ENCODE measurements at places on chromosomes 5 and 9.

DNA sequence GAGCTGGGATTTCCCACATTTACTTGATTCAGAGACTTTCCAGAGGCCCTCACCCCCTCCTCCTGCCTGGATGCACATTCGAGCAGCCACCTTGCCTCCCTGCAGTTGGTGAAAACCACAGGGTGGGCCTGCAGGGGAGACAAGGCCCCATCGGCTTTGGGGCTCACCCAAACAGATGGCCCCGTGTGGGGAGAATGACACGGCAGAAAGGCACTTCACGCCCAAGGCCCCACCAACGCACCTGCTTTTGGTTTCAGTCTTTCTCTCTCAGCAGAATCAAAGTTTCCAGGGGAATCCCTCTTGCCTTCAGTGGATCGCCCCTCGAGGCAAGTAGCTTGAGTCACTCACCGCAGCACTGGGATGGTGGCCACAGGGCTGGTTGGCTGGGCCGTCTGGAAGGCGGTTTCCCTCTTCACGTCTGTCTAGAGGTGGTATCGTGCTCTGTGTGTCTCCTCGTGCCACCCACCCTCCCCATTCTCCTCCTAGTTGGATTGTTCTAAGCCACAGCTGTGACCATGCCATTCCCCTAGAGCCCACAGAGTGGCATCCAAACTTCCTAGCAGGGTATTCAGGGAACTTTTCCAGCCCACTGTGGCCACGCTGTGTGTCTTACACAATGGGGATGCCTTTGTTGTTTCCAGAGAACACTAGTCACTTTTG, 31.8 kb downstream of the SEC61B start:
- DNase-seq = no peak

DNA sequence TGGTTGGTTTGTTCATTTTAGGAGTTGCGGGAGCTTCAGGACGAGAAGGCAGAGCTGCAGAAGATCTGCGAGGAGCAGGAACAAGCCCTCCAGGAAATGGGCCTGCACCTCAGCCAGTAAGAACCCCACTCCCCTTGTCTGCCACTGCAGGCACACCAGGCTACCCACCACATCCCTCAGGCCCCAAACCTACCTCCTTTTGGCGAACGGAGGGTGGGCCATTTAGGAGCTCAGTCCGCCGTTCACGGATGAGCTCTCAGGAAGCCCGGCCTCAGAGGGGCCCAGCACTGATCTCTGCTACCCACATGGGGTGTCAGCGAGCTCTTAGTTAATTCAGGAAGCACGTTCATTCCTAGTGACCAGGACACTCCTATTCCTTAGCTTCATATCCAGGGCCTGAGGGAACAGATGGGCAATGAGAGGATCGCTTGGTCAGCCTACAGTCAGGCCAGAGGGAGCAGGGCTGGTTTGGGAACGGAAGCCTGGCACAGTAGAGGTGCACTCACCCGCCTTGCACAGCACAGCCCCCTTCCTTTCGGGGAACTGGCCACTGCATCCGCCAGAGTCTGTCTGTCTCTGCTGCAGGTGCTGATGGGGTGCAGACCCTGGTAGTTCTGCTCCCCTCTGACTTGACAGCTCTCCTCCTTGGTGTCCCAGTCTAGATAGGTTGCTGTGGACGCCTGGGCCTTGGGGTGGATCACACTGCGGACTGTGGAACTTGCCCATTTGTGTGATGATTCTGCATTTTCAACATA, 21.4 kb downstream of the HNRNPH1 start:
- no peak for DNase-seq

- no peak for DNase-seq
Observed at GRCh38 chr5:120072068-120072761, 391.9 kb upstream of the PRR16 start.

DNA sequence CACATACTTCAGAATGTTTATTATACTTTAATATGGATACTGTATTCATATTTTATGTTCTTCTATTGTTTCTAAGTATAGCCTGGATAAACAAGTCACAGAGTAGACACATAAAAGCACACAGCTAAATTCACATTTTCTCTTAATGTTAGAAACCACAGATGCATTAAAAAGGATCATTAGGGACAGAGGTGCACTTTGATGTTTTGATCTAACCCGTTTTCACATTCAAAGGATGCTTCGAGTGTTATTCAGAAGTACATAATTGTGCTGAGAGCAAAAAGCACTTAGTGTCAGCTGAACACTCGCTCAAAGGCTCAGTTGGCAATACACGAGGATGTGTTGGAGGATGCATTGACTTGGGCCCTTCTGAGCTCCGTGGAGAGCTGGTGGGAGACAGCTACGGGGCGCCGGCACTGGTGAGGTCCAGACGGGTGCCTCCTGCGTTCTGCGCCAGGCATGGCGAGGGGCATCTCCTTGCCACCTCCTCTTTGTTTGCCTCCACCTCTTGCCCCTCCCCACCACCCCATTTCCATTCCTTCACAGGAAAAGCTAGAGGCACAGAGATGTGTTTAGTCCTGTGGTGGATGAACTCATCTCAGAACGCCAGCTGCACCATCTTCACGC, 35.5 kb downstream of the MED10 start:
- peak; percentile 91 for DNase-seq

DNA sequence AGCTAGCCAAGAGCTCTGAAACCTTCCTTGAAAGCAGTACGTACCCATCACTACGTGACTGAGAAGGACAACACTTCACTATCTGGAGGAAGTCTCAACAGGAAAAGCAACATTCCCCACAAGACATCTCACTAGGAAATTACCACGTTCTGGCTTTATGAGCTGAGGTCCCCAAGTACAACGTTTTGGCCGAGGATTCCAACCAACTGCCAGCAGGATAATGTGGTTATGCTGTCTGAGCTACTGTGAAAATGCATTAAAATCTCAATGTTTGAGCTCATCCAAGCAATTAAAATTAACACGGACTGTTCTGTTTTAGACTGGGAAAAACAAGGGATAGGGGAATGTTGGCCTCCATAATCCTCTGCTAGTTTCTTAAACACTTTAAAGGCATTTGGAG, 16.4 kb downstream of the MED27 start:
- DNase-seq = no peak

GRCh38 chr5:173793648-173794548, 94.3 kb upstream of the CPEB4 start:
- no peak for DNase-seq

- no peak for DNase-seq
Observed at GRCh38 chr9:100084128-100084453, 14.7 kb downstream of the ERP44 start.

DNA sequence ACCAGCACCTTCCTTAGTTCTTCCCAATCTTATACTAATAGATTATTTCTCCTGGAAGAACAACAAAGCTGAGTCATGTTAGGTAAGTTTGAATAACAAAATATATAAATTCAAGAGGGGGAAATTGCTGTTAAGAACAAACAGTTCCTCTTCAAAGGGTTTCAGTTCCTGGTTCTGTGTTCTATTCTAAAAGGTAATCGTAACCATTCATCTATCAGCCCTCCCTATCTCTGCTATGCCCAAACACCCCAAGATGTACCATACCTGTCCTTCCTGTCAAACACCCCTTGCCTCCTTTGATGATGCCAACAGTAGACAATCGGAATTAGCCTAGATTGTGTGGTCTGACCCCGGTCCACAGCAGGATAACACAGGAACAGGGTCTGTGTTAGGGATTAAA, 4.2 kb upstream of the RNF180 start:
- DNase-seq = no peak

- no peak for DNase-seq
Observed at GRCh38 chr5:133081703-133082102, 29.9 kb downstream of the HSPA4 start.

GRCh38 chr9:20030671-20031070, 241.8 kb upstream of the SLC24A2 start:
- no peak for DNase-seq

- DNase-seq = no peak
Observed at GRCh38 chr5:107885601-107886000, 214.9 kb upstream of the EFNA5 start.

DNA sequence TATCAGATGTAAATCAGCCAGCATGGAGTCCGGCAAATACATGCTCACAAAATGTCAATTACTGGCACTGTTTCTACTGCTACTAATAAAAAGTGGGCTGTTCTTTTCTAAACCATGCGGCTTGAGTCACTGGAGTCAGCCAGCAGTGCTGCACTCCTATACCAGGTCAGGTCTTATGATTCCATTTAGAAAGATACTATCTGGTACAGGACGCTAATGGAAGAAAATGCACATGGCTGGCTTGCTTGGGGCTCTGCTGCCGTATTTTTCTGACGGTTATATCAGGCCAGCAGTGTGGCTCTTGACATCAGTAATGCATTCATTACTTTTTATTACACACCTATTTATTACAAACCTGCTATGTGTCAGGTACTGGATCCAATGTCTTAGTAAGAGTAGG, 74.3 kb downstream of the NDFIP1 start:
- no peak for DNase-seq

- DNase-seq = no peak
Observed at GRCh38 chr5:105563842-105564241, 2001.3 kb upstream of the NUDT12 start.

DNA sequence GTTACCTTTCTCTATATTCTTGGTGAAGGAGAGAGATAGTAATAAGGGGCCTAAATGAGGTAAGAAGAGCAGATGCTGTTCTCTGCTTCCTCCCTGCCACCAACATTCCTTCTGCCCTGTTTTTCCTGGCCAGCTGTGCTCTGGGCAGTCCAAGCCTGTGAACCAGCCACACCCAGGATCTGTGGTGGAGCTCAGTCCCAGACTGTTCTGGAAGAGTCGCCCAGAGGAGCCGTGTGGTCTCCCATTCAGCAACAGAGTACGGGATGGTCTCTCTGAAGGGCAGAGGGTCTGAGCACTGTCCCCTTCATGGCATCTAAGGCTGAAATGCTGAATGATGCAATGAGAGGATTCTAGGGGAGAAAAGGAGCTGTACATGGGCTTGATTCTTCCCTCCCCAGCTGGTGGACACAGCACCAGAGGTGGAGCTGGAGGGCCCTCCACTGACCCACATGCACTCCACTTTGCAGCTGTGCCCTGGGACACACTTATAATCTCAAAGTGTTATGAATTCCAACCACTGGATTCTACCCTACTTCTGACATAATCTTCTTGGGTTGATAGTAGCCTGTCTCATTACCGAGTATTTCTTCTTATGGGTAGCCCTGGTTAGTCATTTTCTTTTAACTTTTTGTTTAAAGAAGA, 70.8 kb upstream of the RPS23 start:
- no peak for DNase-seq

DNA sequence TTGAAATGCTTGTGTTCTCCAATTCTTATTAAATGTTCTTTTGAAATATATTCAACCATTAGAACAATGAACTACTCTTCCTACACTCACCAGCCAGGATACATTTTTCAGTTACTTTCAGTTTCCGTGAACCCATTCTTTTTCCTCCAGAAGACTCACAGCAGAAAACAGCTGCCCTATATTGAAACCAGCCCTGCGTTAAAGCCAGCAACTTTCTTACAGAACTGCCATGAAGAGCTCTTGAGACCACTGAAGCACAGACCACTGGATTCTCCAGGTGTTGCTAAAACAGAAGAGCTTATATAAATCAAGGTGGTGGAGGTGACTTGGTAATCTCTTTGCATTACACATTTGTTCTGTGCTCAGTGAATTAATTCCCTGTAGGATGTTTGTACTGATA, 365.9 kb upstream of the C9orf72 start:
- DNase-seq = no peak

DNA sequence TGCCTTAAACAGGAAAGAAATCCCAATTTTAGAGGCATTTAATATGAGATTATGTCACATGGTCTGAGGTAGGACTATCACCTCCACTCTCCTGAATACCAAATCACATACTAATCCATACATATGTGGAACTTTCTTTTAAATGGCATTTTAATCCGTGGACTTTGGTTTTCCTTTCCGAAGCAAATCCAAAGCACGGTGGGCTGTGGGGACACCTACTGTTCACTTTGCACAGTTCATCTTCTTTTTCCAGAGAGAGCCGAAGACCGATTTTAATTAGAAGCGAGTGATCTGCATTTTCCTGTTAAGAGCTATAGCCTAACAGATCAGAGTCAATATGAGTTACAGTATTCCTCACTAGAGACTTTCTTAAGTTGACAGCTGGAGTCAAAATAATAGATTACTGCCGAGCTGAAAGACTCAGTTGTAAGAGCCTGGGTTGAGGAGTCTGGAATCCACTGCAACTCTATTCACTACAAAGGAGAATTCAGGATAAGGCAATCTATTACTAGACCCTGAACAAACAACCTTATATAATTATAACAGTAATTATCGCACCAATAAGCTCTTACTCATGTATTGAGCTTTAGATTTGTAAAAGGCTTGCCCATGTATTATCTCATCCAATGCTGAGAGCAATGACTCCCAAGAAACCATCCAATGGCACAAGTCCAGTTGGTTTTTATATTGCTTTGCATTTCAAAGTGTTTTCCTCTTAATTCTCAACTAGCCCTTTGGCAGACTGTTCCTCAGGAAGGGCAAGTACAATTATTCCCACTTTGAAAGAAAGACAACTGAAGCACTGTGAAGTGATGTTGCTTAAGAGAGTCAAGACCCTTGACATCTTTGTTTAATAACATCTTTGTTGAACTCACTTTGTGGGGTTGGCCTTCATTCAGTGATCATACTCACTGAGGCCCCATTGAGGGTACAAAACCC, 144.7 kb downstream of the TRPM6 start:
- no peak for DNase-seq

- DNase-seq = no peak
Observed at GRCh38 chr9:87275047-87275725, 222.5 kb upstream of the DAPK1 start.

GRCh38 chr5:63154476-63155309, 576.1 kb downstream of the LRRC70 start:
- DNase-seq = no peak

GRCh38 chr5:133754575-133755169, 142.3 kb upstream of the FSTL4 start:
- DNase-seq = no peak

GRCh38 chr5:25619273-25619672, 974.5 kb upstream of the CDH10 start:
- DNase-seq = no peak

- DNase-seq = no peak
Observed at GRCh38 chr5:137567226-137567625, 68.1 kb upstream of the SPOCK1 start.

GRCh38 chr5:91928754-91929521, 545.8 kb upstream of the ARRDC3 start:
- DNase-seq = peak; percentile 21

DNA sequence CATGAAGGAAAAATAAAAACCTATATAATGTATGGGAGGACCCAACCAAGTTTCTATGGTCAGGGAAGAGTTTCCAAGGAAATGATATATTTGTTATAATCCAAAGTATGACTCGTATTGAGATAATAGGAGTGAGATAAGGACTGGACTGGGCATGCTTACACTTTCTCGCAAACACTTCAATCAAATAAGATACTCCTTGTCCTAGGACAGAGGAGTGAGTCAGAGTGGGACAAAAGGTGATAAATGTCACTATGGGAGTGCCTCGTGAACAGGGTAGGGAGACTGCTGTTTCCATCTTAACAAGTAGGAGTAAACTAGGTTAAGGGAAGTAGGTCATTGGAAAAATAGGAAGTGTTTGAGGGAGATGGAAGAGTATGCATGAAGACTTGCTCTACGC, 47.2 kb downstream of the MACIR start:
- DNase-seq = no peak
